ENCODE measurements at places on chromosomes 6 and 20. TPM values are rescaled to one million over a fixed set of nuclear protein-coding genes. Genes with fewer than 3 reads are reported as not detected.

- no peak for DNase-seq
Measured at GRCh38 chr6:137879299-137879698, 12.2 kb downstream of the TNFAIP3 start.

- no peak for DNase-seq
Measured at GRCh38 chr6:100132005-100132404, 138.0 kb upstream of the MCHR2 start.

GRCh38 chr6:65545920-65546319 is 161.1 kb downstream of the EYS start:
- DNase-seq = no peak

GRCh38 chr6:145705561-145705960 is 29.8 kb downstream of the EPM2A start:
- DNase-seq = no peak

DNA sequence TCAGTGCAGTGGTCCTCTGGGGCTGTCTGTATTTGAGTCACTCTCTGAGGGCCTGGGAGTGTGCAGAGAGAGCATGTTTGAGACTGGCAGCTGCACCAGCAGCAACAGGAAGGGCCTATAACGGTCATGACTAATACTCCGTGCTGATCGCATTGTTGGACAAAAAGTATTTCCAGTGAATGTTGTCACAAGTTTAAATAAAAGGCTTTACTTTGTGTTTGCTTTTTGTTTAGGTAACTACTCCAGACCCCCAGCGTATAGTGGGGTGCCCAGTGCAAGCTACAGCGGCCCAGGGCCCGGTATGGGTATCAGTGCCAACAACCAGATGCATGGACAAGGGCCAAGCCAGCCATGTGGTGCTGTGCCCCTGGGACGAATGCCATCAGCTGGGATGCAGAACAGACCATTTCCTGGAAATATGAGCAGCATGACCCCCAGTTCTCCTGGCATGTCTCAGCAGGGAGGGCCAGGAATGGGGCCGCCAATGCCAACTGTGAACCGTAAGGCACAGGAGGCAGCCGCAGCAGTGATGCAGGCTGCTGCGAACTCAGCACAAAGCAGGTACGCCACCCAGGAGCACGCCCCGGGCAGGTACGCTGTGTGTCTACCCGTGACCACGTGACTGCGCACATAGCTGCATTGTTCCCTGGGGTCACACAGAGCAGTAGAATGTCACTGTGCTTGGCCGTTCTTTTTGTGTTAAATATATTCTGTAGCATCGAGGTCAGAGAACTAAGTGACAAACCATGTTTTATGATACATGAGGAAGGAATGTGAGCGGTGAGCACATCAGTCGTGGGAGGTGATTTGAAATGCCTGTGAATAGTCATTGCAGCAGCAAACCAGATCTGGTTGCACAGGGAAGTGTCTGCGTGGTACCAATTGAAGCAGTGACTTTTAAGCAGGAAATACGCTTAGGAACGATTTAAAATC is 174.7 kb downstream of the TMEM242 start:
- peak; percentile 62 for DNase-seq

BEND6 gene
- polyA plus RNA-seq = 0.87 TPM

GRCh38 chr6:135944120-135944519 is 92.6 kb downstream of the PDE7B start:
- no peak for DNase-seq
